ENCODE measurements at places on chromosomes 12 and 14.

DNA sequence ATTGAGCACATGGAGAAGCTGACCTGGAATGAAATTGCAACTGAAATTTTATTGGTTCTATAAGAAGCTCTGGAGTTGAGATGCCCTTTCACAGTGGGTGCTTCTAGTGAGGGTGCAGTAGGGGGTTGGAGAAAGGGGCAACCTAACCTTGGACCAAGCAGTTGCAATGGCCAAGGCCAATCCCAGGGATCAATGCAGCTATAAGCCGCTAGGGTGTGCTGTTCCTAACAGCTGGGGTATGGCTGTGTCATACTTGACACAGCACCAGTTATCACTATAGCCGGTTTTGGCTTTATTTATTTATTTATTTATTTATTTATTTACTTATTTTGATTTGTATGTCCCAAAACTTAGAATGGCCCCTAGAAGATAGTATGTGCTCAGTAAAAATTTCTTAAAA is 505.9 kb downstream of the FLRT2 start:
- DNase-seq, result no peak

GRCh38 chr14:22084393-22085281 is 411.0 kb upstream of the OR4E1 start:
- DNase-seq, result no peak

DNA sequence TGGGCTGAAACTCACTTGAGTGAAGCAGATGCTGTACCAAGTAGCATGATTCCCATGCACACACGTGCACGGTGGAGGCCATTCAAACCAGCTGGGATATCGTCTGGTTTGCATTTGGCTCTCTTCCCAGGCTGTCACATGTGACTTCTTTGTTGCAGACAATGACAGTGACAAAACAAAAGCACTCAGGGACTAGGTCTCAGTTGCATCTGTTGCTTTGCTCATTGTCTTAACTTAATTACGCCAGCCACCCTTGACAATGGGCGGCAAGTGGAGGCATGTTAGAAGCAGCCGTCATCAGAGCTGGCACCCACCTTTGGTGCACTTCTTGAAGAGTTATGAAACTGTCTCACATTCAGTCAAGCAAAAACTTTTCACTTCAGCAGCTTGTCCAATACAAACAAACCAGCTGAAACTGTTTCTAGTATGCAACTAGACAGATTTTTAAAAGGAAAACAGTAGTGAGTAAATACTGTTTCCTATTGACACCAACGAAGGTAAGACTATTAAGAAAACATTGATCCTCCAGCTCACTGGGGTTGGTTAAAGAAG is 74.3 kb downstream of the IGF1 start:
- DNase-seq, result no peak

DNA sequence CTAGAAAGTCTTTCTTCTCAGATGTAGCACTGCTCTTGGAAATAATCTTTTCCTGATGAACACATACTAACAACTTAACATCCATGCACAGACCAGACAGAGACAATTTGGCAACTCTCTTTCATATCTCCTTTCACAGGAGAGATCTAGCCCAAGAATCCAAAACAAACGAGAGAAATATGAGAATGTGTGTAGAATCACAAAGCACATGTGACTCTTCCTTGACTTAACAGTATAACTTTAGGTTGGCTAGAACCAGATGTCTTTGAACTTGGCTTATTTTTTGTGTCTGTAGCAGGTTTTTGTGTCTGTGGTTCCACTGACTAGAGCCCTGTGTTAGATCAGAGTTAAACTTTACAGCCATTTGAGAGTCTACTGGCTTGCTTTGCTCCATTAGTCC is 114.2 kb downstream of the STXBP6 start:
- DNase-seq, result no peak

GRCh38 chr14:22432348-22432976 is 156.6 kb downstream of the DAD1 start:
- DNase-seq, result no peak

DNA sequence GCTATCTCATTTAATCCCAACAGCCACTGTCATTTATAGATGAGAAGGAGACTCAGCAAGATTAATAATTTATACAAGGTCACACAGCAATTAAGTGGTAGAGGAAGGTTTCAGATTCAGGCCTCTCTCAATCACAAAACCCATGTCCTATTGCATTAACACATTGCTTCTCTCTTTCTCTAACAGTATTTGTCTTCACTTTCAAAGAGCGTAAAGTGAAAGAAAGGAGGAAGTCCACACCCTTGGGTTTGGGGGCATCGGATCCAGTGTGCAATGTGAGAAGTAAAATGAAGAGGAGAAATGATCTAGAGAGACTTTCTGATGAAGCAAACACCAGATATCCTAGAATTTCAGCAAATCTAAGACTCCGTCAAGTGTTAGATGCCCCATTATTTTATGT is 7.0 kb upstream of the VRK1 start:
- DNase-seq, result no peak

GRCh38 chr12:2457933-2458414 is 336.8 kb upstream of the FKBP4 start:
- DNase-seq, result no peak

DNA sequence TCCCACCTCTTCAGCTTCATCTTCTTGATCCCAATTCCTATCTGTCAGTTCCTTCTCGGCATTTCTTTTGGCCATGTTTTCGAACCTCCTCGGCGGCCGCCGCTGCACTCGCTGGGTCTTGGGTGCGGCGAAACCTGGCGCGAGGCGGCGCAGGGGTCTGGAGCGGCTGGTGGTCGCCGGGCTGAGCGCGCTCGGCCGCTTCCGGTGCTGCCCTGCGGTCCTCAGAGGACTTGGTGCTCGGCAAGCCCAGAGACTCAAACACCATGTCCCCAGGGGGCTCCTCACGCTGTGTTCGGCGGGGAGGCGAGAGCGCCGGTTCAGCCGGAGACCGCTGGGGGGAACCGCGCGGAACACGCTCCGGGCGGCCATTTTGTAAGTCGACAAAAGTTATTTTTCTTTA is 51.8 kb downstream of the PPP1R36 start:
- no peak for DNase-seq
